ENCODE measurements at places on chromosomes 11 and 22.

GRCh38 chr11:11668274-11668673 lies 46.5 kb upstream of the GALNT18 start:
- no peak for DNase-seq

DNA sequence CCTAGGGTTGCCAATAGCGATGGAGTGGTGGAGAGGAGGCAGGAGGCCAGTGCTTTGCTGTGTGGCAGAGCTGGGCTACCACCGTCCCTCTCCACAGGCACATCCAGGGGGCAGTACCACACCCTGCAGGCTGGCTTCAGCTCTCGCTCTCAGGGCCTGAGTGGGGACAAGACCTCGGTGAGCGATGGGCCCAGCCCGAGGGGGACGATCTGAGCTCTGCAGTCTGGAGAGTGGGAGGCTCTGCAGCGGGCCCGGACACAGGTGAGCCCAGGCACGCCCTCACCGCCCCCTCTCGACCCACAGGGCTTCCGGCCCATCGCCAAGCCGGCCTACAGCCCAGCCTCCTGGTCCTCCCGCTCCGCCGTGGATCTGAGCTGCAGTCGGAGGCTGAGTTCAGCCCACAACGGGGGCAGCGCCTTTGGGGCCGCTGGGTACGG lies 2.5 kb downstream of the PKP3 start:
- peak; percentile 59 for DNase-seq

GRCh38 chr11:36724742-36725385 lies 126.8 kb upstream of the RAG2 start:
- no peak for DNase-seq

GRCh38 chr11:15926071-15926470 lies 430.3 kb downstream of the SOX6 start:
- no peak for DNase-seq

DNA sequence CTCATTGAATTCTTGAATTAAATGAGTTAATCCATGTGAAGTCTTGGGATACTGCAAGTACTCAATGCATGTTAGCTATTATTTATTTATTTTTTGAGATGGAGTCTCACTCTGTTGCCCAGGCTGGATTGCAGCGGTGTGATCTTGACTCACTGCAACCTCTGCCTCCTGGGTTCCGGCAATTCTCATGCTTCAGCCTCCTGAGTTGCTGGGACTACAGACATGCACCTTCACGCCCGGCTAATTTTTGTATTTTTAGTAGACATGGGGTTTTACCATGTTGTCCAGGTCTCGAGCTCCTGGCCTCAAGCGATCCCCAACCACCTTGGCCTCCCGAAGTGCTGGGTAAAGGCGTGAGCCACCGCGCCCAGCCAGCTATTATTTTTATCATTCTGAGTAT lies 9.4 kb downstream of the MMP7 start:
- DNase-seq, result no peak

DNA sequence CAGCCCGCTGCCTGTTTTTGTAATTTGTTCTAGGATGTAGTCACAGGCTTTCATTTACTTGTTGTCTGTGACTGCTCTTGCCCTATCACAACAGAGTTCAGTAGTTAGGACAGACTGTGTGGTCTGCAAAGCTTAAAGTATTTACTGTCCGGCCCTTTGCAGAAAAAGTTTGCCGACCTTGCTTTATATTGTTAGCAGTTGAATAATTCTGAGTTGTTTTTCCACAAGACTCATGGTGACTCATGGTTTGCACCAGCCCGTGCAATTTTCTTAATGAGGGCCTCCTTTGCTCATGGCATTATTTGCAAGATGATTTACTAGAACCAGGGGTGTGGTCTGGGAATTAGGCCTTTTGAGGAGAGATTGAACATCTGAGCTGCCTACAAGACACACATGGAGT lies 110.6 kb downstream of the SCN3B start:
- DNase-seq, result peak; percentile 92

- peak; percentile 76 for DNase-seq
Measured at GRCh38 chr11:116725434-116726221, 47.2 kb downstream of the BUD13 start.

GRCh38 chr11:10503221-10503620 lies 37.8 kb downstream of the RNF141 start:
- DNase-seq, result no peak

DNA sequence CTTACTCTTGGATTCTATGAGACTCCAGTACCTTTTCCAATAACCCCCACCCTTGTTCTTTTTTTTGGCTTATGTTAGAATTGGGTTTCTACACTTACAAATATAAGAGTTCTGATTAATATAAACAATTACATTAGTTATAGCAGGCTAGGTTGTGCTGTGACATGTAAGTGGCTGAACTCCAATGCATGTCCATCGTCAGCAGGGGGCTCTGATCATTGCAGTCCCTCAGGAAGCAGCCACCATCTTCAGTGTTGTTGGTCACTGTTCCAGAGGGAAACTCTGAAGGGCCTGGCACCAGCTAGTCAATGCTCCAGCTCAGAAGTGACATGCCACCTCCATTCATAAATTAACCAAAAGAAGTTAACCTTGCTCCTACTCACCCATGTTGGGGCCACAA lies 5.6 kb downstream of the LIPT2 start:
- peak; percentile 27 for DNase-seq

GRCh38 chr11:73392108-73393010 lies 16.2 kb downstream of the RELT start:
- DNase-seq, result no peak

GRCh38 chr11:81071606-81072005 lies 1630.8 kb upstream of the TENM4 start:
- DNase-seq, result no peak

- peak; percentile 29 for DNase-seq
Measured at GRCh38 chr11:44267750-44268613, 42.0 kb downstream of the ALX4 start.

GRCh38 chr11:45045683-45046471 lies 95.2 kb upstream of the TP53I11 start:
- peak; percentile 55 for DNase-seq

- peak; percentile 40 for DNase-seq
Measured at GRCh38 chr11:7592711-7593110, 78.9 kb downstream of the PPFIBP2 start.

DNA sequence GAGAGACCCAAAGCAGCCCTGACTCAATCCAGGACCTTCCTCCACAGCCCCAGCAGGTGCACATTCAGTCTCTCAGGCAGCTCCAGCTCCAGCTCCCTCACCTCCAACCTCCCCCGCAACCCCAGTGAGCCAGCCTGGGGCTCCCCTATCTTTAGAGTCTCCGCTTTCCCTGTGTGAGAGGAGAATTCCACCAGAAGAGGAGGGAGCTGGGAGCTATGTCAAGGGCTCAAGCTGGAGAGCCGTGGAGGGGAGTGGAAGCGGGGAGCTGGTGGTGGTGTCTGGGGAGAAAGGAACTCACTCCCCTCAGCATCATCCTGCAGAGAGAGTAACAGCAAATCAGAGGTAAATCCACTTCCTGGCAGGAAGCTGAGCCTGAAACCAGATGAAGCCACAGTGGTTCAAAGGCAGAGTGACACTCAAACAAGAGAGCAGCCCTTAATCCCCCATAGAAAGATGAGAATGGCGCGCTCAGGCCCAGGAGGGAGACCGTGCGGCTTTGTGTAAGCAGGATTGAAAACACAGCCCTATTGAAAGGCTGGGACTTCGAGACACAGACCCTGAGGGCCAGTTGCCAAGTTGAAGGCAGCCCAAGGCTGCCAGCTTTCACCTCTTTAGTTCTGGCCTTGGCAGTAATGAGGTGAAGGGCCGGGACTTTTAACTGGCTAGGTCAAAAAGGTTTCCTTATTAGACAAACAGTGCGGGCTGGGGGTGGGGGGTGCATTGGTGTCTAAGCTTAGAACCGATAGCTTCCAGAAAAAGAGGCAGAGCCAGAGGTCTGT lies 21.4 kb upstream of the CDON start:
- DNase-seq, result no peak

- DNase-seq, result peak; percentile 18
Measured at GRCh38 chr11:63882555-63883242, 34.3 kb downstream of the RCOR2 start.

GRCh38 chr11:117612177-117612576 lies 184.8 kb downstream of the DSCAML1 start:
- no peak for DNase-seq

GRCh38 chr22:21726650-21727049 lies 8.9 kb downstream of the YPEL1 start:
- peak; percentile 20 for DNase-seq

DNA sequence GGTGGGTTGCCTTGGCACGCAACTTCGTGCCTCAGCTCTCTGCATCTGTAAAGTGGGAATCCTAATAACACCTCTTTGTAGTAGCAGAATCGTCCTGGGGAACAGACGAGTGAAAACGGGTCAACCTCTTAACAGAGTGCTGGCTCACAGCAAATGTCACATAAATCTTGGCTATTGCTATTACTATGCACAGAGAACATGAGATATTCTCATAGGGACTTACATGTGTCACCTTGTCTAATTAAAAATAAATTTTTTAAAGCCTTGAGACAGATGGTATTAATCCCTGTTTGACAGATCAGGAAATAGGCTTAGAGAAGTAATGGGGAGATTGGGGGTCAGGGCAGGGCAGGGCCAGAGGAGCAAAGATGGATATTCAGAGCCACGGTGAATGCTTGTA lies 44.3 kb upstream of the IGSF9B start:
- DNase-seq, result no peak

DNA sequence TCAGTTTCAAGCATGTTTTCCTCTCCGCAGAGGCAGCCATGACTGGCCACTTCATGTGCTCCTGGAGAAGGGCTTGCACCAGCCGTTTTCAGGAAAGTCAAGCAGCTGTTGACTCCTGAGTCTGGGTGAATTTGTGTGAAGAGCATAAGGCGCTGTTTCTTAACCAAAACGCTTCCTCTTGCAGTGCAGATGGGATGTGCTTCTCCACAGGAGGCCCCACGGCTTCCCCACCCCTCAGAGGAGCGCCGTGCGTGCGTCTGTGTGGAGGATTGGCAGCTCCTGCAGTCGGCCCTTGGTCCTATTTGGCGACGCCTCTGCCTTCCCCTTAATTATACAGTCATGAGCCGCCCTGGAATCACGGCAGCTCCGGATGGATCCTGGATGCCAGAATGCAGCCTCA lies 54.1 kb upstream of the B3GAT1 start:
- no peak for DNase-seq

DNA sequence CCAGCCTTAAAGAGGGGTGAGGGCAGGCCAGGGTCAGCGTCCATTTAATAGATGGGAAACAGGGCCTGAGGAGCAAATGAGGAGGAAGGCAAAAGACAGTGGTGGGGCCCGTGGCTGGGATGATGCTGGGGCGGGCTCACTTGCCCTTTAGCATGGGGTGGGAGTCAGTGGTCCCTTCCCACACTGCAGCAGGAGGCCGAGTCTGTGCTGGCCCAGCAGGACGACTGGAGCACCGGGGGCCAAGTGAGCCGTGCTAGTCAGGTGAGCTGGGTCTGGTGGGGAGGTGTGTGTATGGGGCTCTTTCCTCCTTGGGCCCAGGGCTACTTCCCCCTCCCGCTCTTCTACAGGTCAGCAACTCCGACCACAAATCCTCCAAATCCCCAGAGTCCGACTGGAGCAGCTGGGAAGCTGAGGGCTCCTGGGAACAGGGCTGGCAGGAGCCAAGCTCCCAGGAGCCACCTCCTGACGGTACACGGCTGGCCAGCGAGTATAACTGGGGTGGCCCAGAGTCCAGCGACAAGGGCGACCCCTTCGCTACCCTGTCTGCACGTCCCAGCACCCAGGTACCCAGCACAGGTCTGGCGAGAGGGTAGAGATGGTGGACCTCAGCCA lies 12.8 kb downstream of the SCYL1 start:
- DNase-seq, result no peak

DNA sequence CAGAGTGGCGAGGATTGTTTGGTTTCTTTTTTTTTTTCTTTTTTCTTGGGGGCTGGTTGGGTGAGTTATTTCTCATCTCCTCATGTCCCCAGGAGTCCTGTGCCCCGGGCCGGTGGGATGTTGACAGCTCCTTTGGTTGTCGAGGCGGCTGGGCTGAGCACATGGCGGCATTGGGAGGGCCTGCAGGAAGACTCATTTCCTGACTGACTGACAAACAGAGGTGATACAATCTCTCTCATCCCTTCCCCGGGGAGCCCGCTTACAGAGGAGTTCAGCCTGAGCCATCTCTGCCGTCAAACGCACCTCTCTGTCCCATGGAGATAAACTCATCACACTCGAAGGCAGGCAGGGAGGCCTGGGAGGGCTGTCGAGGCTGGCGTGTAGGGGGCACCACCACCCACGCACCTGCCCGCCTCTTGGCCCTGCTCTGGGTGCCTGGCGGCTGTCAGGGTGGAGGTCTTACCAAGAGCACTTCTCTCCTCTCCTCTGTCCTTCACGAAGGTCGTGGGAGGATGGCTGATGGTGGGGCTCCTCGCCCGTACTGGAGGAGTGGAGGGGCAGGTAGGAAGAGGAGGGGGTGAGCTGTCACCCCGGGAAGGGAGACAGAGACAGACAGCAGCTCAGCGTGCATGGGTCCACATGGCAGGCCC lies 60.0 kb upstream of the NECTIN1 start:
- DNase-seq, result no peak

- DNase-seq, result no peak
Measured at GRCh38 chr11:84130646-84131427, 844.7 kb upstream of the CCDC90B start.

GRCh38 chr11:118434553-118435289 lies 1.6 kb upstream of the KMT2A start:
- DNase-seq, result peak; percentile 50

DNA sequence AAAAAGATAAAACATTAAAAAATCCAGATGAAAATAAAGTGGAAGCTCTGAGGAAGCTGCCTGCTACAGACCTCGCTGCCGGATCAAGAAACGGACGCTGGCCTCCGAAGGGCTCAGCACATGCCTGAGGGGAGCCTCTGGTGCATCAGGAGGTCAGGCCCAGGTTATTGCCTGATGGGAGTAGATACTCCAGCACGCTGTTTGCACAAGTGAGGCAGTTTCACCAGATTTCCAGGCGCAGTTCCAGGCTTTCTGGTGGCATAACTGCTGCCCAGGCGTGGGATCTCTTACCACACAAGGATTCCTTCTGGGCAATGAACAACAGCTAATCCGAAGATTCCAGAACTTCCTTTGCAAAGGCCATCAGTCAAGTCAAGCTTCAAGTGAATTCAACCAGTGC lies 154.2 kb downstream of the MPPED1 start:
- DNase-seq, result no peak

DNA sequence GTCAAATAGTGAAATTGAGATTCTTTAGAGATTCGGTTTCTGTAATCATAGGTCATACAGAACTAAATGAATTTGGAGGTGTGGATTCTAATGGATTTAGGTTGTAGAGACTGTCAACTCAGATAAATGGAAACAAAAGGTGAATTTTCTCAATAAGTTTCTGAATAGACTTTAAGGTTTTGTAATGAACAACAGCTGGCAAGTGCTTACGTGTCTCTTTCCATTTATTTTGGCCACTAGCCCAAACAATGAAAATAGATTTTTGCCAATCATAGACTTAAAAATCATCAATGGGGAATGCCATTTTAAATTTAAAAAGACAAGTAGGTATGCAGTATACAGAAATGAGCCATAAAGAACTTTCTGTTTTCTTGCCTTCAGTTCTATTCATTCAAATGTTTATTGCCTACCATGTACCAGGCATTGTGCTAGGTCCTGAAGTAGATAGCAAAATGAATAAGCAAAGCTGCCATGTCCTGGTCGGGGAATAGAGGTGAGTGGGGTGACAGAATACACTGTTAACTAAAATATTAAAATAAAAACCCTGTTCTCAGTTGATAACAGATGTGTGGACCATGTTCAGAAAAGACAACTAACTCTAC lies 16.9 kb upstream of the TMEM135 start:
- no peak for DNase-seq
